Thymus (tissue), 14 donors: ENCODE measurements at places on chromosomes 6 and 20.
A peak's percentile ranks its signal among the peaks of the same experiment; 100 is the strongest.

GRCh38 chr20:45416917-45417316, 976 bp downstream of the PIGT start:
- no peaks in the 10 kb centered on the region for H3K27me3 ChIP-seq
- DNase-seq, result no peak
- peak overlapping the region; percentile 61 for H3K4me3 ChIP-seq
- H3K36me3 ChIP-seq, result peaks cover 37% of the 10 kb centered on the region
- no peak overlapping the region for H3K27ac ChIP-seq
- peaks cover 10% of the 10 kb centered on the region for H3K4me1 ChIP-seq

DNA sequence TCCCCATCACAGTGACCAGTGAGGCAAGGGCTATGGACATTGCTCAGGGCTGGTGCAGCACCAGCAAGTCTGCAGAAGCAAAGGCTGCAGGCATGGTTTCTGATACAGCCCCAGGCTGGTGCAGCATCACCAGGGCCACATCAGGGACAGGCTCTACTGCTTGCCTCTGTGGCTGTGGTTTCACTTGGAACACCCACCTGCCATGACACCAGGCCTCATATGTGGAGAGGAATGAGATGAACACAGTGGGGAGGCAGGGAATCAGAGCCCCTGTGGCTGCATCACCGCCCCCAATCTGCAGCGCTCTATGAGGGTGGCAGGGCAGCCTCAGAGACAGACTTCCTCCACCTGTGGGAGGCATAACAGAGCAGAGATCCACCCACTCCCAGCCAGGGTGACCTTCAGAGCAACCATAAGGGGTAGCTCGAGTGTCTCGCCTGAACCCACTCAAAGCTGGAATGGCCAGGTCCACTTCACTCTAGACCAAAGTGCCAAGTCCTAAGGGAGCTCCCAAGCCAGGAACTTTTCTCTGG, 7.9 kb downstream of the RING1 start:
- no peak for DNase-seq
- H3K36me3 ChIP-seq, result peaks cover 13% of the 10 kb centered on the region
- peaks cover 11% of the 10 kb centered on the region for H3K4me1 ChIP-seq

- peak overlapping the region; percentile 65 for H3K4me3 ChIP-seq
- no peaks in the 10 kb centered on the region for H3K27me3 ChIP-seq
- no peak for DNase-seq
Observed at GRCh38 chr6:33313105-33313708, 671 bp downstream of the TAPBP start.

GRCh38 chr6:99741092-99741491, 134.5 kb downstream of the PRDM13 start:
- no peaks in the 10 kb centered on the region for H3K27me3 ChIP-seq
- no peak for DNase-seq
- no peak overlapping the region for H3K4me3 ChIP-seq
- no peaks in the 10 kb centered on the region for H3K4me1 ChIP-seq

DNA sequence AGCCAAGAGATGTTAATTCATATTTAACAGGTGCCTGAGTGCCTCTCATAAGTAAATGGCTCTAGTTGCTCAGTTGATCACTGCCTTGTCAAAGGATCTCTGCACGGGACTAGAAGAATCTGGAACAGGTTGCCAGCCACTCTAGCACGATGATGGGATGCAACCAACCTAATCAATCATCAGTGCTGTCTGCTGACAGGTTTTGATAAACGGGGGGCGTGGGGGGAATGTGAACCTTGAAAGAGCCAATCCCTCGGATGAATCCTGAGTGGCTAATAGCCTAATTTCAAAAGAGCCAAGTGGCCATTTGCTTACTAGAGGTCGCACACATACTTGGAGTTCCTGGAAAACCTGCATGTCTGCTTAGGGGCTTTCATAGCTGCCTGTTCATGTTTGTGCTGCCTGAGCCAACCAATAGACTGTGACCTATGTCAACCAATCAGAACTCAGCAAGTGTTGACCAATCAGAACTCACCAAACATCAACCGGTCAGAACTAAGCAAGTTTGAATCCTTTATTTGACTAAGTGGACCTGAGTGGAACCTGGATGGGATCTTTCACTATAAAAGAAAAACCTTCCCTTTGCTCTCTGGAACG, 43.5 kb upstream of the ECI2 start:
- no peak overlapping the region for H3K4me3 ChIP-seq
- no peak overlapping the region for H3K27ac ChIP-seq
- no peaks in the 10 kb centered on the region for H3K4me1 ChIP-seq
- no peaks in the 10 kb centered on the region for H3K27me3 ChIP-seq

- H3K27ac ChIP-seq, result no peak overlapping the region
- H3K4me1 ChIP-seq, result no peaks in the 10 kb centered on the region
- H3K36me3 ChIP-seq, result no peaks in the 10 kb centered on the region
- H3K4me3 ChIP-seq, result no peak overlapping the region
- no peak for DNase-seq
- no peaks in the 10 kb centered on the region for H3K27me3 ChIP-seq
Observed at GRCh38 chr6:97656706-97657350, 373.8 kb upstream of the MMS22L start.

DNA sequence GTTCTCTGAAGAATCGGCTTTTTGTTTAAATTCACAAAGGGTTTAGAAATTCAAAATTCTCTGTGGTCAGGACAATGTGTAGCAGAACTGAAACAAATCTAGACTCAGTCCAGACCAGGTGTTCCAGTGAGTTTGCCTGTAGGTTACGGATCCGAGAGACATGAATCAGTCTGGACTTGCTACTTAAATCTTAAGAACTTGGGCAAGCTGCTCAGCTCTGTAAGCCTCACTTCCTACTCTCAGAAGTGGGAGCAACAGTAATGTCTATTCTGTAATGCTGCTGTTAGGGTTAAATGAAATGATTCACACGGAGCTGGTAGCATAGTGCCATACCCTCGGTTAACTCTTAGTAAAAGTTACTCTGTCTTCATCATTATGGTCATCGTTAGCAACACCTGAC, 37.7 kb downstream of the HECA start:
- peaks cover 57% of the 10 kb centered on the region for H3K36me3 ChIP-seq
- no peaks in the 10 kb centered on the region for H3K27me3 ChIP-seq
- peaks cover 44% of the 10 kb centered on the region for H3K4me1 ChIP-seq

DNA sequence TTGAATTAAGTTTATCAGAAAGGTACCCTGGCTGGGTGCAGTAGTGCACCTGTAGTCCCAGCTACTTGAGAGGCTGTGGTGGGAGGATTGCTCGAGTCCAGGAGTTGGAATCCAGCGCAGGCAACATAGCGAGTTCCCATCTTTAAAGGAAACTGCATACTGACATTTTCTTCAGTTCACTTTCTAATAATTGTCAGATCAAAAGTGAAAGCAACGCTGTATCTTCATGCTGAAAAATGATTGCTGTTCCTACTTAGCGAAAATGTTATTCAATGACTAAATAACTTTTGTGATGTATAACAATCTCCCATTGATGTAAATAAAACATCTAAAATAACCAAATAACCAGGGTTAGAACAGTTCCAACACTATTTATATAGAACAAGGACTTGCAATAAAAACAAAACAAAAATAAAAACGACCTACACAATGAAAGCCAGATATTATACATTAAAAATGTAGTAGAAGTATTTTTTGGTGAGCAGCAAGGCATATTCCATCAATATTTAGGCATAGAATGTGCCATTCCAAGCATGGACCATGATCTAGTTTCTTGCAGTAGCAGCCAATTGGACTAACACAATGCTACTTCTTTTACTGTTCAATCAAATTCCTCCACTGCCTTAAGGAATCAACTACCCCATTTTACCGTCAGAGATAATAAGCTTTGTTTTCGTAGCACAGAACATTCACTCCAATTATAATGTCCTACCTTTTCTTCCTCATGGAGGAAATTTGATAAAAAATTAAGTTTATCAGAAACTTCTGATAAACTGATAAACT, 1.5 kb downstream of the LATS1 start:
- peak; percentile 3 for DNase-seq
- H3K27me3 ChIP-seq, result no peaks in the 10 kb centered on the region
- peaks cover 8% of the 10 kb centered on the region for H3K4me1 ChIP-seq
- H3K4me3 ChIP-seq, result peak overlapping the region; percentile 39
- no peak overlapping the region for H3K27ac ChIP-seq

DNA sequence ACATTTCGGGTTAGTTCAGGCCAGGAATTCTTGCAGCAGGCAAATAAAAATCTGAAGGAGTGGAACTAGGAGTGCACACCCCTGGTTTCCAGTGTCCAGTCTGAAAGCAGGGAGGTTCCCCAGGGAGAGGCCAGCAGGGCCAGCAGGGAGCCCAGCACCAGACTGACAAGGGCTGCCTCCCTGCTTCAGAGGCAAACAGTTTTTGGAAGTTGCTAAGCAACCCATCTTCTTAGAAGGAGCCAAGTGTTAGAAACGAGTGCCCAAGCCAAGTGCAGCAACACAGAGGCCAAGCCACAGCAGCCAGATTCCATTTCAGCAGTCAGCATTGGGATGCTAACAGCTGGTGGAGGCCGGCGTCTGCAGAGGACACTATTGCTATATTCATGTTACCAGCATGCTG, 179.1 kb downstream of the SYNDIG1 start:
- no peak for DNase-seq
- no peak overlapping the region for H3K4me3 ChIP-seq
- peaks cover 17% of the 10 kb centered on the region for H3K4me1 ChIP-seq
- H3K36me3 ChIP-seq, result no peaks in the 10 kb centered on the region

- no peaks in the 10 kb centered on the region for H3K27me3 ChIP-seq
- H3K36me3 ChIP-seq, result no peaks in the 10 kb centered on the region
- DNase-seq, result no peak
- no peak overlapping the region for H3K27ac ChIP-seq
- H3K4me3 ChIP-seq, result no peak overlapping the region
Observed at GRCh38 chr6:45712786-45713185, 302.9 kb downstream of the CLIC5 start.

DNA sequence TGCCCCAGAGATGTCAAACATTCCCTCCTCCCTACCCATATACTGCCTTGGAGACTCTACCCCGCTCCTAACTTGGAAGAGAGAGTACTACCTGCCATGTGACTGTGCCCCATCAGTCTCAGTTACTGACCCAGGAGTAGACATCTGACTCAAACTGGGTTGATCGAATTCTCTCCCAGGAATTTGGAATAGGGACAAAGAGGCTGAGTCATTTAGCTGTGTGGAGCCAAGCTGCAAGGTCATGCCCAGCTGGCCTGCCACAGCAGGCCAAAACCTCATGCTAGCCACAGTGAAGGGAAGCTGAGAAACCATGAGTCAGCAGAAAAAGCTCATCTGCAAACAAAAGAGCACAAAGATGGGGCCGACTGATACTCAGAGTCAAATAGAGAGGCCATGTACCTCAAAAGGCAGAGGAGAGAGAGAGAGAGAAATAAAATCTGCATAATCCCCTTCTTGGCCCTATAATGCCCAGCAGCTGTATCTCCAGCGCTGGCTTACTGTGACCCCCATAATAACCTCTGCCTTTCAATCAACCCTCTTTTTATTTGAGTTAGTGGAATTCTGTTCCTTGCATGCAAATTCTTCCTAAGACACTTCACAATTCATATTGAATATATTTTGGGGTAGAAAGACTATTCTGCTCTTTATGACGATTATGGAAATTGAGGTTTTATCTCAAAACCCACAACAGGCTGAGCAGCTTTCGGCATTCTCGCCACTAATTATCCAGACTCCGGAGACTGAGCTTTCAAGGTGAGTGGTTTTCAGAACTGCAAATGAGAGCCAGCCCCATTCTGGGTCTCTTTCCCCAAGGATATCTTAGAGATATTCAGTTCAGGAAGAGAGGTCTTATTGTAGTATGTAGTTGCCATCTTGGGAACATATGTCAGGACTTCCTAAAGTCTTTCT, 21.4 kb upstream of the AKIRIN2 start:
- no peak overlapping the region for H3K27ac ChIP-seq
- no peaks in the 10 kb centered on the region for H3K36me3 ChIP-seq
- DNase-seq, result no peak
- no peak overlapping the region for H3K4me3 ChIP-seq

GRCh38 chr20:25024171-25024570, 31.6 kb upstream of the APMAP start:
- no peak overlapping the region for H3K27ac ChIP-seq
- DNase-seq, result no peak
- H3K4me3 ChIP-seq, result no peak overlapping the region
- H3K36me3 ChIP-seq, result peaks cover 4% of the 10 kb centered on the region
- no peaks in the 10 kb centered on the region for H3K4me1 ChIP-seq

DNA sequence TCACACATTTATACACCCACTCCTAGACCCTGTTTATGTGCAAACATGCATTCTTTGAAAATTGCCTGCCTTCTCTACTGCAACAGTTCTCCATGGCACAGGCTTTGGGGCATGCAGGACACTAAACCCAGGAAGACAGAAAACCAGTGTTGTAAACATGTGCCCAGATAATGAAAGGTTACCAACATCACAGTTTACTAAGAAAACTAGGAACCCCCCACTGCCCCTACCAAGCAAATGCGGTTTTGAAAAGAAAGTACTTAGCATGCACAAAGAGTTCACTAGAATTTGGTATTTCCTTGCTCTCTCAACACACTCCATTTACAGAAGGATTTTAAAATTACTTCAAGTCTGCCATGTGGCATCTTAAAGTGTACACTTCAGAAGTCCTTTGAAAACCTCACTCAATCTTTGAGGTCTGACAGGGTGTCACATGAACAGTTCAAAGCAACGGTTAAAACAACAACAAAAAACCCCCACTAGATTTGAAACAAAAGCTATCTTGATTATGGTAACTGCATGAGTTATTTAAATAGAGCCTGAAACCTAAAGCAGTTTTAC, 245.0 kb downstream of the GMPR start:
- H3K4me1 ChIP-seq, result peaks cover 54% of the 10 kb centered on the region
- no peaks in the 10 kb centered on the region for H3K27me3 ChIP-seq
- DNase-seq, result peak; percentile 85
- no peak overlapping the region for H3K4me3 ChIP-seq
- peak overlapping the region; percentile 87 for H3K27ac ChIP-seq

- H3K27ac ChIP-seq, result no peak overlapping the region
- H3K4me1 ChIP-seq, result no peaks in the 10 kb centered on the region
Observed at GRCh38 chr6:35759426-35759825, 17.0 kb upstream of the CLPSL2 start.

GRCh38 chr6:133101790-133102189, 139.4 kb upstream of the EYA4 start:
- DNase-seq, result no peak
- H3K27me3 ChIP-seq, result no peaks in the 10 kb centered on the region
- H3K27ac ChIP-seq, result no peak overlapping the region
- H3K4me1 ChIP-seq, result no peaks in the 10 kb centered on the region

DNA sequence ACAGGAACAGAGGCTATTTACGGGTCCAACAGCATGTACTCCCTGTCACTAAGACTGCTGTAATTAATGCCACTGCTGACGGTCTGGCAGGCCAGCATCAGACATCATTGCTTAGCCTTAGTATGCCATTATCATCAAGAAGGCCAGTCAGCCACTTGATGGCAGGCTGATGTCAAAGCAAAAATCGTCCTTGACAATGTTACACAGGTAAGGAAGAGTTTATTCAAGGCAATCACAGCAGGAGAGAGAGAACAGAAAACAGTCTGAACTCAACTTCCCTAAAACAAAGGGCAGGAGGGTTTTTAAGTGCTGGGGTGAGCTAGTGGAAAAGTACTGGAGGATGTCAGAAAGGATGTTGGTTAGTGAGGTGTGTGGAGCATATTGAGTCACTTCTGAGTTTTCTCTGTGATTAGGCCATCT, 25.1 kb downstream of the FKBP1C start:
- H3K27ac ChIP-seq, result no peak overlapping the region
- no peaks in the 10 kb centered on the region for H3K27me3 ChIP-seq
- H3K36me3 ChIP-seq, result no peaks in the 10 kb centered on the region
- no peak for DNase-seq

GRCh38 chr6:86355271-86355670, 582.1 kb upstream of the HTR1E start:
- no peaks in the 10 kb centered on the region for H3K36me3 ChIP-seq
- H3K4me3 ChIP-seq, result no peak overlapping the region
- no peak for DNase-seq
- no peak overlapping the region for H3K27ac ChIP-seq
